ENCODE measurements at places on chromosomes 6 and 20.

DNA sequence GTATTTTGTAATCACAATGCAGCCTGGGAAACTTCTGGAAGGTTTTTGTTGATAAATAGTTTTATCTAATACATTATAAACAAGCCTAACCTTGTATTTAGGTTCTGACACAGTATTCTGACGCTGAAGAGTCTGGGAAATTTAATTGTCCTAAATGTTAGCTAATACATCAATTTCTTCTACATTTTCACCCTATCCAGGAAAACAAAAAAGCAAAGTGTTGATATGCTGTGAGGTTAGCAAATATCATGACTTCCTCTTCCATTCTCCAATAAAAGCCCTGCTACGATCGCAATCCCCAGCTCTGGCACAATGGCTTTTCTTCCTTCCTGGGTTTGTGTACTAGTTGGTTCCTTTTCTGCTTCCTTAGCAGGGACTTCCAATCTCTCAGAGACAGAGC, at the start of gene C6orf58:
Gene C6orf58, plus strand, starts transcription at position 301 of the 400 bp plus-strand sequence. Its CDS starts 12 bp downstream, at position 313.
- DNase-seq = no peak

DNA sequence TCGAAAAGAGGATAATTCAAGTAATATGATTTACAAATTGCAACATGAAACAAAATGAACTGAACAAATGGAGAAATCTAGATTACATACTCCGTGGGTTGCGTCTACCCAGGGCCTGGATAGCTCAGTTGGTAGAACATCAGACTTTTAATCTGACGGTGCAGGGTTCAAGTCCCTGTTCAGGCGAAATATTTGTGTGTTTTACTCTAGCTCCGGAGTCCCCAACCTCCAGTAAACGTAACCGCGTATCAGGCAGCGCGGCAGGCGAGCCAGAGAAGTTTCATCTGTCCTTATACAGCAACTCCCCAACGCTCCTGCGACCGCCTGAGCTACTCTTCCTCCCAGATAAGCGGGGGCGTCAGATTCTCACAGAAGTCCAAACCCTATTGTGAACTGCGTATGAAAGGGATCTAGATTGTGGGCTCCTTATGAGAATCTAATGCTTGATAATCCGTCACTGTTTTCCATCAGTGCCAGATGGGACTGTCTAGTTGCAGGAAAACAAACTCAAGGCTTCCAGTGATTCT, 176.1 kb downstream of the TRIM27 start:
- DNase-seq = no peak

- no peak for DNase-seq
These were observed 107.7 kb upstream of the DTNBP1 start for GRCh38 chr6:15770347-15771143.

GRCh38 chr20:1160496-1160895, 24.3 kb downstream of the TMEM74B start:
- no peak for DNase-seq

DNA sequence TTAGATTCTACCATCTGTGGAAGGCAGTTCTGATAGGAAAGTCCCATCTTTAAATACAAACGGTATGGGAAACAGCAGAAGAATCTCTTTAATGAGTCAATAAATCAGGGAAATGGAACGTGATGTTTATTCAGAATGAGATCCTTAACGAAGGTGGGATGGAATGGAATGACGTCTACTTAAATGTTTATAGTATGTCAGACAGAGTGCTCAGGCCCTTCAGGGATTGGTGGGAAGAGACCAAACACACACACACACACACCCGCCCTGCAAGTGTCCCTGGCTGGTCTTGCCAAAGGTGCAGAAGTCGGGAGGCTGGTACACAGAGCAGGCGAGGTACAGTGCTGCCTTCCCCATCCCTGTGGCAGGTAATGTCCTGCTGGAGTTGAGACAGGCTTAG, 164.0 kb downstream of the FARS2 start:
- DNase-seq = no peak

GRCh38 chr6:34692280-34692679, 4.3 kb downstream of the ILRUN start:
- DNase-seq = no peak
